AG09309 (cell line): ENCODE measurements at places on chromosomes 4 and X.

- DNase-seq = no peak
These were observed 231.5 kb upstream of the ATP6AP2 start for GRCh38 chrX:40349251-40349650.

- DNase-seq = no peak
These were observed 81.9 kb upstream of the SCML1 start for GRCh38 chrX:17655211-17656034.

- DNase-seq = no peak
These were observed 106.2 kb downstream of the SMIM20 start for GRCh38 chr4:26020083-26020668.

GRCh38 chr4:33073811-33074210 is 2353.6 kb downstream of the PCDH7 start:
- no peak for DNase-seq

DNA sequence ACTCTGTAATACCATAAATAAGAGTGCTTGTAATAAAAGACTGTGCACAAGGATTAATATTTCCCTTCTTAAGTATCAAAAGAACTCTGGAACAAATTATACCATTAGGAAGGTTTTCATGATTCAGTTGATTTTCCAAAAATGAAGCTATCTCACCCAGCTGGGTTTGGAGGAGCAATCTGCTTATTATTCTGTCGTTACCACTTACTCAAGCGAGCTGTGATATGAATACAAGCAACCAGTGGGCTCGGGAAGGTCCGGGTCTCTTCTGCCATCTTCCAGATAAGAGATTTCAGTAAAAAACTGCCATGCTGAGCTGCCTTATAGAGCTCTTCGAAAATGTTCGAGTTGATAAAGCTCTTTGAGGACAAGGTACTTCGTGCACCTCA is 15.3 kb downstream of the SMIM20 start:
- DNase-seq = no peak

GRCh38 chr4:13493793-13494192 is 9.7 kb upstream of the RAB28 start:
- DNase-seq = no peak
